ENCODE measurements at places on chromosomes 3 and 15.
A peak's percentile ranks its signal among the peaks of the same experiment; 100 is the strongest.

- no peak for DNase-seq
Measured at GRCh38 chr15:89146366-89146765, 58.1 kb downstream of the ABHD2 start.

DNA sequence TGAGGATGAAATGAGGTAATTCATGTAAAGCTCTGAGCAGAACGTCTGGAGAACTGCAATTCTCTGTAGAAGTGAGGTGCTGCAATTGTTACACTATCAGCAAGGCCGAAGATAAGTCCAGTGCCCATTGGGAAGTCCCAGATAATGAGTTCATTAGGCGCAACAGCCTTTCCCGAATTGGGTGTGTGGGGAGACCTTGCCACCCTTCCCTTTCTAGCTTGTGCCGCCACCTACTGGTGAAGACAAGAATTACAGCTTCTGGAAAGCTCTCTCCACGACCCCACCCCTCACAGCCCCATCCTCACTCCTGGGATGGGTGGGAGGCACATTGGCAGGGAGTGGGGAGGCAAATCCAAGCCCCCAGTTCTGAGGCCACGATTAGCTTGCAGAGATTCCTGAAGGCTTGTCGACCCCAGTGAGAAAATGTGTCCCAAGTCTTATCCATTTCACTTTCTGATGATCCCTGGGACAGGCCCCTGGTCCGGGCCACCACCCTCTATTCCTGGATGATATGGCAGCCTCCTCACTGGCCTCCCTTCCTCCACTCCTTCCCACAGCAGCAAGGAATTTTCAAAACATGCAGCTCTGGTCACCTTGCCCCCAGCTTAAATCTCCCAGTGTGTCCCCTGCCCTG lies 36.4 kb downstream of the FAM3D start:
- peak; percentile 59 for DNase-seq

GRCh38 chr3:127658234-127658633 lies 14.5 kb upstream of the ABTB1 start:
- no peak for DNase-seq

DNA sequence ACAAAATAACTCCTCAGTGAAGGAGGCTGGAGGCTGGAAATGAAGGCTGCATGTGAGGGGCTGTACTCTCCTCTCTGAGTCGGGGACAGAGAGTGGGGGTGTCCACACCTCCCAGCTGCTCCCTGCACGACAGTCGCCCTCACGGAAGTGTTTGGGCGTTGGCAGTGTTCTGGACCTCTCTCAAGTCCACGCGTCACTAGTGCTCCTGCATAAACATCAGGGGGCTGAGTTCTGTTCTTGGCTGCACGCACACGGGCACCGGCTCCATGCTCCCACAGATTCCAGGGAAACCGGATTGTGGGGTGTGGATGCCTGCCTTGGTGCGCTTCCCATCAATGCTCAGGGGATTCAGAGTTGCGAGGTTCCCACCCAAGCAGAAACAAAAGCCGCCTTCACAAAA lies 7.4 kb downstream of the RASGRF1 start:
- no peak for DNase-seq

- DNase-seq: no peak
Measured at GRCh38 chr3:112446343-112446742, 52.9 kb downstream of the BTLA start.

- DNase-seq: no peak
Measured at GRCh38 chr15:78955355-78955754, 10.5 kb upstream of the CTSH start.

DNA sequence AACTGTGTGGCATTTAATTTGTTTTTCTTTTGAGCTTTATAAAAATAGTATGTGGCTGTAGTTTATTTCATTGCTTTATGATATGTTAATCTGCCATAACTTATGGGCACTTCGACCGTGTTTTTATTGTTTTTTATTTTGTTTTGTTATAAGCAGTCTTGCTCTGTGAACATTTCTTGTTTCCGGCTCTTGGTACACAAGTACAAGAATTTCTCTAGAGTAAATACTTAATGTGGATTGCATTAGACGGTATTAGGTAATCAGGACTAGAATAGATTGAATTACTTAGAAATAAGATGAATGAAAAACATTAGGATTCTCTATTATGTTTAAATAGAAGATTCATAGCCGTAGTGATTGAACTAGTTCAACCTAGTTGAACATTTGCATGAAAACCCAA lies 2.1 kb downstream of the ZFAND6 start:
- no peak for DNase-seq

GRCh38 chr15:71261909-71262308 lies 146.6 kb downstream of the THSD4 start:
- no peak for DNase-seq

- no peak for DNase-seq
Measured at GRCh38 chr3:109819734-109820133, 482.4 kb upstream of the DPPA4 start.

DNA sequence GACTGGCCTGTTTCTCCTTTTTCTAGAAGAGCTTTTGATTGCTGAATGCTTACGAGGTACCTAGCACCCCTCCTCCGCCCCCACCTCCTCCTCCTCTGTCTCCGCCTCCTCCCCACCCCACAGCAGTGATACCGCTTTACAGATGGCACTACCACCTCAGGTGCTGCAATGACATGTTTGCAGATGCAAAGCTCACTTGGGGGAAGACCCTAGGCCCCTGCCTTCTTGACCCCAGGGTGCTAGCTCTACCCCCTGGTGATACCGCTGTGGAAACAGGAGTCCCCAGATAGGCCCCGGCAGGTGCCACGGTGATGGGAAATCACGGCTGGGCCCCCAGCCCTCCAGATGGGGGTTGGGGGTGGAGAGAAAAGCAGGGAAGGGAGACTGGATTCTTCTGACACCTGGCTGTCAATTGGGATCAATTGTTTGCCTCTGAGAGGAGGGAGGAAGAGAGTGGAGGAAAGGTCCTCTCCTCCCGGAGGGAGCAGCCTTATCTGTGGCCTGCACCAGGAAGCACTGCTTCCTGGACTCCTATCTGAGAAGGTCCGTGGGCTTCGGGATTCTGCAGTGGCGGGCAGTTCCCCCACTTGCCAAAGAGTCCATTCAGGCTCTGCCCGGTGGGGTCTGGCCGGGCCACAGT lies 37.6 kb downstream of the DNASE1L3 start:
- no peak for DNase-seq

DNA sequence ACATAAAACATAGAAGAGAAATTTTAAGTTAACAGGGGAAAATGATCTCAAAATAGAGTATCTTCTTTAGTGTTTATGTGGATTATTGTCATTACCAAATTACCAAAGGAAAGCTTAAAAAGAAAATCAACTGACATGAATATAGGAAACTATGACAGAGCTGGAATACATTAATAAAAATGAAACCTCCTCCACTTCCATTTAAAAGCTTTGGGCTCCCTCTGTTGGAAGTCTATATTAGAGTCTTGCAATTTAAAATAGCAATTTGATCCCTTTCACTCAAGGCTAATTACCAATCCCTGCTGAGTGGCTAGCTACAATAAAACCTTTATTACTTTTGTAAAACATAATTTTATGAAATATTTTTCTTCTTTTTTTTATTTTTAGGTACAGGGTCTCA lies 61.4 kb upstream of the IMPG2 start:
- no peak for DNase-seq

DNA sequence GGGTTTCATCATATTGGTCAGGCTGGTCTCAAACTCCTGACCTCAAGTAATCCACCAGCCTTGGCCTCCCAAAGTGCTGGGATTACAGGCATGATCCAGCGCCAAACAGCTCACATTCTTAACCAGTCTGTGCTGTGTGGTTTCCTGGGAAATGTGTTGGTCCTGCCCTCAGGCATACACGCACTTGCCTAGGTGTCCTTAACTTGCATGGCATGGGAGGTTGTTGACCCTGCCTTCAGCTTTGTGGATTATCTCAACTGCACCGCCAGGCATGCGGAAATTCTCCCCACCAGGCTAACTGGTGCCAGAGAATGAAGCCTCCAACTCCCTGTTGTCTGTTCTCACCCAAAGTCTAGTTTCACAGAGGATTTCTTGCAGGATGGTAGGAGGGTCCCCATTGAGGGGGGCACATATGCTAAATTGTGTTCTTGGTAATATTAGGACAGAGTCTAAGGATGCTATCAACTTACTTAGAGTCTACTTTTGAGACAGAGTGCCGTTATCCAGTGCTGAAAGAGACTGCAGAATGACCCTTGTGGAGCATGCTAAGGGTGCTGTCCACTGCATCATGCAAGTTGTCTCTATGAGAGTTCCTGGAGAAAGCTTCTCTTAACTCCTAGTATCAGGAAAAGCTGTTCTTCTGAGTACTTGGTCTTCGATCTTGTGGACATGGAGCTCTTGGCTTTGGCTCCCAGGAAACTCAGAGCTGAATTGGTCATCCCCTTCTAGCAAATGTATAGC lies 61.6 kb upstream of the EIF1B start:
- no peak for DNase-seq

DNA sequence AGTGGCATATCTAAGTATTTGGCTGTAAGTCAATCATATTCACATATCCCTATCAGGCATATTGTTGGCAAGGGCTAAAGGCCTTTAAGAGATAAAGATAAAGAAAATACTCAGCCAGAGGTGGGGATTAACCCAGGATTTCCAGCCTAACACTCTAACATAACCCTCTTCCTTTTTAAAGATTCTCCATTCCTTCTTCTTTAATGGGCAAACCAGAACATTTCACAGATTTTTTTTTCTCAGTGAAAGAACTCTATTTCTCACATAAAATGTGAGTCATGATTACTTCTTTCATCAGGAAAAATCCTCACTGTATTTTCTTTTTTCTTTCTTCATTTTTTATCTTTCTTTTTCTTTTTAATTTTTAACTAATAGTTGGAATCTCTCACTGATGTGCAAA lies 200.4 kb downstream of the NR1D2 start:
- DNase-seq: no peak

DNA sequence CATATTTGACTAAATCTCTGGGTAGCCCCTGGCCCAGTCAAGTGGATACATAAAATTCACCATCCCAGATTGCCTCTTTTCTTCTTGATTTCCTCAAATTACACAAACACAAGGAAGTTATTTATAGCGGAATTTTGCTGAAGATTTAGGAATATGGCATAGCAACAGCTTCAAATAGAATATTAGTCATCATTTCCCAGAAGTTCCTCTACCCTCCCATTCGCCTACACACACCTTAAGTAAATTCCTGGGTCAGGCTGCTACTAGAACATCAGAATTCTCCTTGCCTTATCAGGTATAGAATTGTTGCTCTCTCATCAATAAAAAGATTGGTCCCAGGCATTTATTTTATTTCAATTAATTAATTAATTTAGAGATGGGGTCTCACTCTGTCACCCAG lies 31.6 kb downstream of the MESD start:
- DNase-seq: no peak

GRCh38 chr15:70121624-70122302 lies 24.0 kb upstream of the TLE3 start:
- DNase-seq: no peak

GRCh38 chr3:66577426-66578203 lies 76.8 kb upstream of the LRIG1 start:
- no peak for DNase-seq

DNA sequence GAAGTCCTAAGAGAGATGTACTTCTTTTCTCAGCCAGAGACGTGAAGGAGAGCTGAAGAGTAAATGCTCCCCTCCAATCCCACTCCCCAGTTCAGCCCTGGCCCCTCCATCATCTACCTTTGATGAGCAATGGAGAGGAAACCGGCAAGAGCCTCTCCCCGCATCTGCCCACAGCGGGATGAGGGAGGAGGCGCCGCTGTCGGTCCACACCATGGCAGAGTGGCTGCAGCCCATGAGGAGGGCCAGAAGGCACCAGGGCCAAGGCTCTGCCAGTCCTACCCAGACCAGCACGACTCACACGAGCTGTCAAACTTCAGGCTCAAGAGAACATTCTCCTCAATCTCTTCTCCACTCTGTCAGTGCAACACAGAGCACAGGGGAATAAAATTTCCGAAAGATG lies 129.8 kb downstream of the OSBPL10 start:
- no peak for DNase-seq

Measured in activated T-cell treated with anti-CD3 and anti-CD28 coated beads for 4 hours (primary cell).